ENCODE measurements at places on chromosomes 4 and X. TPM values are rescaled to one million over a fixed set of nuclear protein-coding genes. Genes with fewer than 3 reads are reported as not detected.

DNA sequence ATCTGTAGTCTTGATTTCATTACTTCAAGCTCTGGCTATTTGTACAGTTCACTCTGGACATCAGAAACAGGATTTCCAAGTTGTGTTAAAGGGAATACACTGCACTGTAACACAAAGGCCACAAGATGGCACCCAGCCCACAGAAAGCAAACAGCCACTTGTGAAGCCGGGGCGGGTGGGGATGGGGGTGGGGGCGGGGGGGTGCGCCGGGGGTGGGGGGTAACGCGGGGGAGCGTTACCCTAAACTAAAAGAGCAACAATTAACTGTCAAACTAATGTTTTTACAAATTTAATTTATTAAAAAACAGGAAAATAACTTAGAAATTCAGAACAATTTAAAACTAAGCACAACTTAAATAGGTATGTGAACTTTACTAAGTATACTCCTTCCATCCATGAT is 27.3 kb downstream of the PRDX4 start:
- DNase-seq, result peak; percentile 52

DNA sequence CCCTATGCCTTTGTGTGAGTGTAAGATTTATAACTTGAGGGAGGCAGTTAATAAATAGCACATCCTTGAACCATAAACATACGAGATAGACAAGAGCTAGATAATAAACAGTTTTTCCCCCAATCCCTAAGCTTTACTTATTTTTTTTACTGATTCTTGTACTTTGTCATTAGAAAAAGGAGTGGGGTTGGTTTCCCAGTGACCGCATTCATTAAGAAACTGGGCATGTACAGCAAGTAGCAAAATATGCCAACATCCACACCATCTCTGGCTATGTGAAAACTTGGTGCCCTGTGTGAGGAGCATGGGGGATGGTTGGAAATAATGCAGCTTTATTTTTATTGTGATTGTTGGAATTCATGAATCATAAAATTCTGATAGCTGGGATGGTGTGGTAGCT is 176.2 kb downstream of the CBR4 start:
- DNase-seq, result no peak

GRCh38 chr4:5921981-5922380 is 29.1 kb upstream of the CRMP1 start:
- no peak for DNase-seq

- DNase-seq, result peak; percentile 50
Measured at GRCh38 chr4:67581208-67581857, 22.8 kb downstream of the STAP1 start.

- no peak for DNase-seq
Measured at GRCh38 chr4:178448372-178449035, 1006.3 kb upstream of the AGA start.

DNA sequence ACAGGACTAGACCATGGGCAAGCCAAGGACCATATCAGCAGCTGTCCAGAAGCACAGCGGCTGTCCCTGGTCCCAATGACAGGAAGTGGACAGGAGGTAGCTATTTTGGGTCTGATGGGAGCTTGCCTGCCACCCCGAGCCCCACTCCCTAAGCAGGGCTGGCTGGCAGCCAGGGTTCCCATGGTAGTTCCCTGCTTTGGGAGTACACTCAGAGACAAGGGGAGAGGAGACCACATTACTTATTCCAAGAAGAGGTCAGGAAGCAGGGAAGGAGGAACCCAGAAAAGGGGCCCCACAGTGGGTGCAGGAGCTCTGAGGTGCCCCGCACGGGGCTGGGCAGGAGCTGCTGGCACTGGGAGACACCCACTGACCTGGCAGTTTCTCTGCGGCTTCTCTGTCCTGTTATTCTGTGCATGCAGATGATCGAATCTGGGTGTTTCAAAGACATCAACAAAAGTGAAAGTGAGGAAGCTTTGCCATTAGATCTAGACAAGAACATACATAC is 36.3 kb downstream of the HTT-AS start:
- DNase-seq, result peak; percentile 42

DNA sequence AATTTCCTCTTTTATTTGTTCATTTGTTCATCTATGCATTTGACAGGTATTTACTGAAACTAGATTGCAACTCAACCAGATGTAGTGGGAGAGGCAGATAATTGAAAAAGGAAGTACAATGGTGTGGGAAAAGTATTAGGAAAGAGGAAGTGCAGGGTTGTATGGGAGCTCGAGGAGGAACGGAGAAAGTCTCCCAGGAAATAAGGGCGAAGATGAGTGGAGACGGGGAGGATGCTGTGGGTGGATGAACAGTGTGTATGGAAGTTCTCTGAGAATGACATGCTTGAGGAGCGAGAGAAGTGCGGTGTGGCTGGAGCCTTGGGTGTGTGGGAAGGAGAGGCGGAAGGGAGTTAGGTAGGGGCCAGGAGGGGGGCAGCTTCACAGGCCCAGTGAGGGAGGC is 87.5 kb upstream of the DHX15 start:
- no peak for DNase-seq

DNA sequence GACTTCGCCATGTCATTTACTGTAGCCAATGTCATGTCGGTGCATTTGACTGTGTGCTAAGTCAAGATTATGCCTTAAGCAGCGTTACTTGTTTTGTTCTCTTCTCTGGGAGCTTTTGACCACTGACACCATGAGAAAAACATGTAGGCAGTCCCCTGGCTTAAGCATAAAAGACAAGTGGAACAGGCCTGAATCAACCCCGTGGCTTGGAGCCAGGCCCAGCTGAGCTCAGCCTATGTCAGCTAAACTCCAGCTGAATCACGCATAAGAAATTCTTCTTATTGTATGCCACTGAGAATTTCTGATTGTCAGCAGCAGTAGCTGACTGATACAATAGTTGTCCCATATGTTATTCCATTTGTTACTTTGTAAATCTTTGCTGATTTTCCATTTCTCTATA is 261.9 kb downstream of the CBLL2 start:
- DNase-seq, result no peak

GRCh38 chrX:39823854-39824253 is 273.9 kb downstream of the BCOR start:
- no peak for DNase-seq

DNA sequence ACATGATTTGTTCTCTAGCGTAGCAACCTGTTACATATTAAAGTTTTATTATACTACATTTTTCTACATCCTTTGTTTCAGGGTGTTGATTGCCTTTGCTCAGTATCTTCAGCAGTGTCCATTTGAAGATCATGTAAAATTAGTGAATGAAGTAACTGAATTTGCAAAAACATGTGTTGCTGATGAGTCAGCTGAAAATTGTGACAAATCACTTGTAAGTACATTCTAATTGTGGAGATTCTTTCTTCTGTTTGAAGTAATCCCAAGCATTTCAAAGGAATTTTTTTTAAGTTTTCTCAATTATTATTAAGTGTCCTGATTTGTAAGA is 2.4 kb downstream of the ALB start:
- no peak for DNase-seq

DNA sequence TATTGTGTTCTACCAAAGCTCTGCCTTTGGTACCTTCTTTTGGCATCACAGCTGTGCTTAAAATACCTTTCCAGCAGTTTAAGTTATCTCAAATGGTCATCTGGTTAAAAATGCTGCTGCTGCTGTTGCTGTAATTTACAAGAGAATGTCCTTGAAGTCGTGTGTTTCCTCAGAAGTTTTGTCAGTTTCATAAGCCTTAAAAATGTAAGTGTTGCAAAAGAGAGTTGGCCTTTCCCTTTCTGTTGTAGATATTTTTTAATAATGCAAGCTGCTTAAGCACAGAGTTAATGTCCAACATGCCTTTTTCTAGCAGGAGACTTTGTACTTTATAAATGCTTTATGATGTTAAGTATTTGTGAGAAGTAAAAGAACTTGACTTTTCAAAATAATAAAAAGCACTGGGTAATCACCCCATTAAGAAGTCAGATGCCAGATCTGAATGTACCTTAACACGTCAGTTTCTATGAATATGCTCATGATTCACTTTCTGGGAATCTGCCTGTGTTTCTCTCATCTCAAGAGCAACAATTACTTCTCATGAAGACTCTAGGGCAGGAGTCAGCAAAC is 35.3 kb upstream of the TENM3 start:
- no peak for DNase-seq

DNA sequence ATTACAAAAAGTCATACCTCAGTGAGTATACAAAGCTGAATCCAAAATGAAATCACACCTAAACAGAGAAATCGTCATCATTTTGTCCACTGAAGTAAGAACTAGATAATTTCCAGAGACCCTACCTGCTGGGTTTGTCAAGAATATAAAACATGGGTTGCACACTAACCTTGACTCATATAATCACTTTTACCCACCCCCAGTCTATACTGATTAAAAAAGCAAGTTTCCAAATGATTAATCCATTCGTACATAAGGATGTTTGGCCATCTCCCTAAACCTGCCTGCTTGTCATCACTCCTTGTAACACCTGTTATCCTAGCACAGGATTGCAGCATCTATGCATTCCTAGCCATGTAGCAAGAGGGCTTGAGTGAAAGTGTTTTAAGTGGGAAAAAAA is 4.7 kb downstream of the RAP2C start:
- DNase-seq, result no peak

GRCh38 chr4:146462251-146462650 is 59.5 kb downstream of the SLC10A7 start:
- no peak for DNase-seq

DNA sequence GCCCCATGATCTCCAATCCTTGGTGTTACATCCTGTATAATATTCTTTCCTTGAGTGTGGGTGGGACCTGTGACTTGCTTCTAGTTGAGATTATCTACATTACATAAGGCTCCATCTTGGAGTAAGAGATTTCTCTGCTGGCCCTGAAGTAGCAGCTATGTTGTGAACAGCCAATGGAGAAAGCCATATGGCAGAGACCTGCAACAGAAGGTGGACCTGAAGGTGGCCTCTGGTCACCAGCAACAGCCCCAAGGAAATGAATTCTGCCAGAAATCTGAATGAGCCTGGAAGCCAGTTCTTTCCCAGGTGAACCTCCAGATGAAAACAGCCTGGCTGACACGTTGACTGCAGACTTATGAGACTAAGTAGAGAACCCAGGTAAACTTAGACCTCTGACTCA is 2.3 kb upstream of the INTS6L start:
- no peak for DNase-seq

DNA sequence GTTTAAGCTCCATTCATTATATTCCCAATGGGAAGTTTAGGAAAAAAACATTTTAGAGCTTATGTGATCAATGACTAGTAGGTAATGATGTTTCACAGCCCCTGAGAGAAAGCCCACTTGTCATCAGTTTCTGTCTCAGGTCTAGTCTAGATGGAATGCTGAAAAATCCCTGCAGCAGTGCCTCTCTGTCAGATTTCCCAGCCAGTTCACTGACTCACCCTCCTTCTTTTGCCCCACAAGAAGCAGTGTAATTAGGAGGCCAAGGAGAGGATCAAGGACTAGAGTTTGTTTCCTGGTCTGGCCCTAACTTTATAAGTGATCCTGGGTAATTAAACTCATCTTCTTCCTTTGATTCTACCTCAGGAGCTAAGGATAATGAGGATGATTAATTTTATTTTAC is 118.7 kb upstream of the ANXA3 start:
- DNase-seq, result no peak

DNA sequence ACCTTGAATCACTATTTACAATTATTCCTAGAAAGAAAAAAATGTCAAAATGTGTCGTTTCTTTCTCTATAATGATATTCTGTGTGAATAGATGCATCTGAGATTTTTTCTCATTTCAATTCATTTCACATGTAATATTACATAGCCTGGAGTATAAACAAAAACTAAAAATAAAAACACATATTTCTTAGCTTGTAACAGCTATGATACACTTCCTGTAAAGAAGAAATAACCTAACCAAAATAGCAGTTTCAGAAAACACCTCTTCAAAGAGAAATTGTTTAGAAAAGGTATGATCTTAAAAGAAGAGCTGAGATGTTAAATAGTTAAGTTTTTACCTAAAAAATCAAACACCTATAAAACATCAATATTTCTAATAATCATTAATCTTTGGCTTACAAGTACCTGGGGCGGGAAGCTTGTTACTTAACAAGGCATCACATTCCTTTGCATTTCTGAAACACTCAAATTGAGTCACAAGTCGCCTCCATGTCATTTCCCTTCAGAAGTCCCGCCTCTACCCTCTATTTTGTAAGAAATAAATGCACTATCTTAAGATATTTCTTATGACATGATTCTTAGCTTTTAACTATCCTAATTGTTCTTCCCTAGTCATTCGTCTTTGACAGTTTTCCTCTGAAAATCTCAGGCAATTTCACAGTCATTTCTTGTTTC is 76.5 kb downstream of the PCDH18 start:
- DNase-seq, result no peak

- DNase-seq, result no peak
Measured at GRCh38 chr4:123974386-123975149, 578.0 kb downstream of the SPRY1 start.

DNA sequence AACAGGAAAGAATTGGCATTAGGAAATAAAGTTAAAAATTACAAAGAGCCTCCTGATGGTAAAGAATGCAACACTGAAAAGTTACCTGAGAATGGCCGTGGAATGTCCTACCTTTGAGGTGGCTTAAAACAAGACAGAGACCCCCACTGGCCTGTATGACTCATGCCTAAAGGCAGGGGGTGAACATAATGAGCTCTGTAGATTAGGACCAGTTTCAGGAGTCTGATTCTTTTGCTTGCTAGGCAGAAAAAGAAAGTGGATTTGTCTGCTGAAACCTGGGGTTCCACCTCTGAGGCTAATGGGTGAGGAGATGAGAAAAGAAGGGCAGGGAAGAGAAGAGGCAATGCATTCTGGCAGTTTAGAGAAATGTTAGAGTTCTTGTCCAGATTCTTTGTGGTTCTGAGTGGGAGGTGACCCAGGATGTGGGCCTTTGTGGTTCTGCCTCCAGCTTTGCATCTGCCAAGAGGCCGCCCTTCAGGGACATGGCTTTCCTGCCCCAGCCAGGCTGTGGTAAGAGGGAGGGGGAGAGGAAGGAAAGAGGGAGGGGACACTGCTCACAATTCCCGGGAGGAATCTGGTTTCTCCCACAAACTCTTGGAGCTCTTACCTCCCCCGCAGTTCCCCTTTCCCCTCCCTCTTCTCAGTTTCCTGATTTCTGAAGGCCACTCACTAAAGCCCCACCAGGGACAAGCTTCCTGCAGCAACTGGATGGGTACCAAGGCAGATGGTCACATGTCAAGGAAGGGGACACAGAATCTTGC is 109.6 kb downstream of the EFNB1 start:
- DNase-seq, result no peak

GRCh38 chrX:19740744-19741143 is 146.7 kb downstream of the SH3KBP1 start:
- DNase-seq, result no peak

The GPR82 gene
- total RNA-seq, result 0.37 TPM

The XAGE1A gene
- total RNA-seq, result not detected

The WWC2 gene
- total RNA-seq, result 0.21 TPM

The KIAA1210 gene
- not detected for total RNA-seq

The ARR3 gene
- not detected for total RNA-seq

The GATA1 gene
- total RNA-seq, result not detected

The TRIM75 gene
- not detected for total RNA-seq

The CFAP47 gene
- not detected for total RNA-seq

The GRIA2 gene
- total RNA-seq, result not detected

The POU3F4 gene
- not detected for total RNA-seq

The PCSK1N gene
- not detected for total RNA-seq

The GRPR gene
- total RNA-seq, result not detected

The ADH1A gene
- total RNA-seq, result not detected

The DCX gene
- not detected for total RNA-seq

All from activated CD8-positive, alpha-beta T cell treated with anti-CD3 and anti-CD28 coated beads, Interleukin-2, amount 10 ng/mL, durations not matched to agents 7 days and 5 days (primary cell).